ENCODE measurements at places on chromosomes 3 and 15.

DNA sequence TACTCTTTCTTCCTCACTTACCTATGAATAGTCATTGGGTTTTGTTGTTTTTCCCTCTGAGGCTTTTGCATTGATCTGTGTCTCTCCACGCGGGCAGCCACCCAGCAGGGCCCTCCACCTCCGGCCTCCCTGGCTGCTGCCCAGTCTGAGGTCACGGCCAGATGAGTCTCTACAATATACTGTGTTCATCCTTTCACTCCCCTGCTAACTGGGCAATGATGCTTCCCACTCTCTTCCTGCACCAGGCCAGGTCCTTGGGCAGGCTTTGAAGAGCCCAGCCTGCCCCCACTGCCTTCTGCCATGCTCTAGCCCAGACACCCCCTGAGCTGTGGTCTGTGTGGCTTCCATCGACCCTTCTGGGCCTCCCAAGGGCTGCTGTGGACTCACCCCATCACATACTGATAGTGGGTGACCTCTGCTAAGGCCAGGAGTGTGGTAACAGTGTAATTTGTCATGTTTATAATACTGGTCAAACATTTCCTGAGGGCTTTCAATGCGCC, 18.0 kb downstream of the PDIA5 start:
- no peak for DNase-seq

- DNase-seq = no peak
Observed at GRCh38 chr15:87736891-87737389, 519.6 kb downstream of the NTRK3 start.

DNA sequence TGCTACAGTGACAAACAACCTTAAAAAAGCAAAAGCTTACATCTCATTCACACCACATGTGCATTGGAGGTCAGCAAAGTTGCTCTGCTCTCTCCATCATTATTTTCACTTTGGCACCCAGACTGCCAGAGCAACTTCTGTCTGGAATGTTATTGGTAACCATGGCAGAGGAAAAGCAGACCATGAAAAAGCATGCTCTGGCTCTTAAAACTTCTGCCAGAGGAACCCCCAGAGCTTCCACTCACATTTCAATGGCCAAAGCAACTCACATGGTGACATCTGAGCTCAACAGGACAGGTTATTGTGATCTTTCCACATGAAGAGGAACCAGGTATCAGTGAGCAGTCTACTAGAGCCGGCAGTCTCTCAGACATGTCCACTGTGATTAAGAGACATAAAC, 21.9 kb upstream of the FRMD5 start:
- no peak for DNase-seq

DNA sequence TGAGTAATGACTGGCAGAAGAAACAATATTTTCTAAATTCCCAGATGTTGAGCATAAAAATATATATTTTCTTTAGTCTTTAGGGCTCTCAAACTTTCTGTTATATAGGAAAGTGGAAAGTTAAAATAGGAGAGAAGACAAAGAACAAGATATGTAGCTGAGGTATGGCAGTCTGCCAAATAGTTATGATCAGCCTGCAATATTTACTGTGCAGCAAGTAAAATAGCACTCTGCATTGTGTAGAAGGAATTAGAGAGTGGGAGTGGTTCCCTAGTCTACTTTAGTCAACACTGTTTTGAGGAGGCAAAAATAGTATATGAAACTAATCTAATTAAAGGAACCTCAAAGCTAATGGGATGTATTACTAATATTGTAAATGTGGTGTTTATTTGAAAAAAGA, 978.1 kb upstream of the ALCAM start:
- no peak for DNase-seq
